Activated CD8-positive, alpha-beta memory T cell treated with anti-CD3 and anti-CD28 coated beads for 24 hours (primary cell): ENCODE measurements at places on chromosomes 2 and 18.
A peak's percentile ranks its signal among the peaks of the same experiment; 100 is the strongest.

- DNase-seq, result no peak
Observed at GRCh38 chr2:223513771-223514455, 88.2 kb downstream of the SCG2 start.

- peak; percentile 95 for DNase-seq
Observed at GRCh38 chr2:219294356-219295351, 14.5 kb downstream of the PTPRN start.

- no peak for DNase-seq
Observed at GRCh38 chr18:61612517-61612916, 279.3 kb downstream of the CDH20 start.

DNA sequence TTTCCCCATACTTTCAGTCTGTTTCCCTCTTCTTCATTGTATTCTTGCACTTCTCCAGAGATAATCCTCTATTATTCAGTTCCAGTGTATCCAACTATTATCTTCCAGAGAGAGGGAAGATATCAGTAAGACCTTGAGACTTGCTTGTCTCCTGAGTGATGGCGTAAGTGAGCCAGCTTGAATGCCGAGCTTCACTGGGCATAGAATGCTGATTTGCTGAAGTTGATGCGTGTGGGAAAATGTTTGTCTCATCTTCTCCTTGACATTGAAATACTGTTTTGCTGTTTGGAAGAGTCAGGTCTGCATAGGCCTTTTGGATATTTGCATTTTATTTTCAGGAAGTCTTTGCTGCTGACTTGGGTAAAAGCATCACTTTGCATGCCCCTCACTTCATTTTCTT, 41.1 kb upstream of the MGAT5 start:
- no peak for DNase-seq

DNA sequence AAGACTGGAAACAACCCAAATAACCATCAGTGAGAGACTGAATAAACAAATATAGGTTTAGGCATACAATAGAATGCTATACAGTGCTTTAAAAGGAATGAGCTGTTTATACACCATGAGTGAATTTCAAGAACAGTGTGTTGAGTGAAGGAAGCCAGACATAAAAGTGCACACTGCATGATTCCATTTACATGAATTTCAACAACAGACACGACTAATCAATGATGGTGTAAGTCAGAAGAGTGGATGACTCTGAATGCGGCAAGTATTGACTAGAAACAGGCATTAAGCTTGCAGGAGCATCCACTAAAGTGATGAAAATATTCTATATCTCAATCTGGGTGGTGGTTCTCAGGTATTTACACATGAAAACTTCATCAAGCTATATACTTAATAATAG, 142.7 kb upstream of the SLC39A10 start:
- no peak for DNase-seq

DNA sequence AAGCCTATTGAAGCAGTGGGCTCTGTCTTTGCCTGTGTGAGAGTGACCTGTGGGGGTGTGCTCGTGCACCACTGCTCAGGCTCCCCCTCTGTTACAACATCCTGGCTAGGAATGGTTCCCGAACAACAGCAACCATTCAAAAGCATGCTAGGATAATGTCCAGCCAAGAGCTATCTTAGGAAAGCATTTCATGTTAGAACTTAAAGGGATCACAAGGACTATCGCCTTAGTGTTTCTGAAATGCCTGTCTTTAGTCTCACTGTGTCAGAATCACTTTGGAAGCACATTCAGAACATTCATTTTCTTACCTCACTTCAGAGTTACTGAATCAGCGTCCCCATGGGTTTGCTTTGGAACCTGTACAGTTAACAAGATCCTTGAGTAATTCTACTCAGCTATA, 134.9 kb upstream of the DSEL start:
- DNase-seq, result no peak

- no peak for DNase-seq
Observed at GRCh38 chr2:186129767-186130581, 356.1 kb upstream of the ZC3H15 start.

GRCh38 chr2:199772035-199772976, 78.7 kb downstream of the FTCDNL1 start:
- DNase-seq, result no peak

DNA sequence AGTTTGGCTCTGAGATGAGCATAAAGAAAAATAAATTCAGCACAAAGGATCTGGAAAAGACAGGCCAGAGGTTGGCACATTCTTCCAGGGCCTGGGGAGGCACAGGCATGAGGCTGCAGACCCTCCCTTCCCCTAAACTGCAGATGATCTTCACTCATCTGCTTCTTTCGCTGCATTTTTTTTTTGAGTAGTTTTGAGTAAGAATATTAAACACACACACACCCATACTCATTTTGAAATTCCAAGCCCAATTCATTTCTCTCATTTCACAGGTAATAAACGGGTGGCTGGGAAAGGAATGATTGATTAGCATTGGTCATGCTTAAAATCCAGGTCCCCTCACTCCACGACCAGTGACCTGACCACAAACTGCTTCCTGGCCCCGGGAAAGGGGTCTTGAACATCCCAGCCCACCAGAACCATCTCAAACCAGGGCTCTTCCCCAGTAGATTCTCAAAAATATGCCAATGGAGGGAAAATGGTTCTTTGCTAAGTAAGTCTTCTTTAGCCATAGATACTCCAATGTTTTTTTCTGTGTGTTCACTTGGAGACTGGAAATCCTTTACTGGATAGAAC, 219.6 kb downstream of the ANAPC1 start:
- no peak for DNase-seq

- no peak for DNase-seq
Observed at GRCh38 chr18:63505566-63506335, 29.0 kb downstream of the SERPINB5 start.

GRCh38 chr18:69817335-69817940, 130.2 kb downstream of the CD226 start:
- no peak for DNase-seq

GRCh38 chr2:8508766-8509165, 173.1 kb upstream of the ID2 start:
- DNase-seq, result no peak

- peak; percentile 74 for DNase-seq
Observed at GRCh38 chr18:22169011-22169888, at the start of gene GATA6. Gene GATA6, plus strand, starts transcription at chr18:22169589. Its CDS starts 1,556 bp downstream, at chr18:22171145.

DNA sequence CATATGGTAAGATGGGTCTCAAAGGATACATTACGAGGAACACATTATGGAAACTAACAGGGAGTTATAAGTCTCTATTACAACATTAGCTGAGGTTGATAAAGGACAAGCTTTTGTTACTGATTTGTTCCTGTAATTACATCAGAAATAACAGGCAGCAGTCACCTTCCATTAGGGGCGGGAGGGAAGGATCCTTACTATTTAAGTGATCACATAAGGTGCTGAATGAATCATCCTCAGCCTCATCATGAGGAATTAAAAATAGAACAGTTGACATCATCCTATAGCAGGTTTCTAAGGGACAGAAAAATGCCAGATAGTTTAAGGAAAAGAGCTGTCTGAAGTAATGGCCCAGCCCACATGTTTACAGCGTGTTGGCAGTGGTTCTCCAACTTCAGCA, 86.9 kb upstream of the MGAT5 start:
- no peak for DNase-seq

- DNase-seq, result no peak
Observed at GRCh38 chr18:32296851-32297250, 107.0 kb downstream of the MEP1B start.

DNA sequence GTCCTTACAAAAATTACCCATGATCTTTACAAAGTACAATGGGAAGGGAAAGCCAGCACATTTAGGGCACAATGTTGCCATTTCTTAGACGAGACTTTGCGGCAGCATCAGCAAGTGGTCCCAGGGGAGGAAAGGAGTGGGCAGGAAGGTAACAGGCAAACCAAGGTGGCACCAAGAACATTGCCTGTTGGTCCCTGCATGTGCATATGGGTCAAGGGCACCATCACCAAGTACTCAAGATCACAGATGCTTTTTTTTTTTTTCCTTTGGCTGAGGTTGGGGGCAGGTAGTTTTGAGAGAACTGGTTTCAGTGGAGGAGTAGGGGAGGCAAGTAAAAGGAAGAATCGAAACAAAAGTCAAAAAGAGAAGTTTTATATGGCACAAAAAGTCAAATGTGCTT, 752 bp upstream of the CYTIP start:
- DNase-seq, result peak; percentile 78

GRCh38 chr18:23703057-23703986, 14.1 kb downstream of the LAMA3 start:
- DNase-seq, result no peak

- DNase-seq, result no peak
Observed at GRCh38 chr2:147696426-147696825, 148.4 kb upstream of the ACVR2A start.

GRCh38 chr2:55163941-55164390, 68.1 kb downstream of the CLHC1 start:
- DNase-seq, result no peak

- no peak for DNase-seq
Observed at GRCh38 chr2:100568989-100569388, 6.2 kb downstream of the PDCL3 start.

DNA sequence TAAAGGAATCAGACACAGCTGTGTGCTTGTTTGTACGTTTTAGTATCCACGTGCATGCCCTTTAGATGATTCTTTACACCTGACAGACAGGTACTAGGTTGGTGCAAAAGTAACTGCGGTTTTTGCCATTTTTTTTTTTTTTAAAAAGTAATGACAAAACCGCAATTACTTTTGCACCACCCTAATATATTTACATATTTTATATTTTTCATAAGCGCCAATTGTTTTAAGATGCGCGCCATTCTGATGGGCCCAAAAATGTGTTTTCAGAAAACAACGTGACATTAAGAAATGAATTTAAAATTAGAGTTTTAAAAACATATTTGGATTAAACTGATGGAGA, 972 bp upstream of the COBLL1 start:
- DNase-seq, result no peak

DNA sequence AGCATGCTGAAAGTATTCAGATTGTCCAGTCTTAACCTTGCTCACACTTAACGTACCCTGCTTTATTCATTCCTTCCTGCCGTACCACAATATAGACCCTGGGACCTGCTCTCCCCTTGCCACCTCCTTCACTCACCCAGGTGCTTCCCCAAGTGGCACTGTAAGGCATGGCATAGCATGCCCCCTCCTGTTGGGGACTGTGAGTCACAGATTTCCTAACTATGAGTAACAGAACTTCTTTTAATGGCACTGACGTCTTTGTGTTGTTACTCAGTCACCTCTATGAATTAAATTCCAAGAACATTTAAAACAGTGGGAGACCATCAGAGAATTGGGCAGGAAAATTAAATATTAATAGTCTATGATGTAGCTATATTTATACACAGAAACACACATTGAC, 117.2 kb downstream of the CTNNA2 start:
- DNase-seq, result no peak

DNA sequence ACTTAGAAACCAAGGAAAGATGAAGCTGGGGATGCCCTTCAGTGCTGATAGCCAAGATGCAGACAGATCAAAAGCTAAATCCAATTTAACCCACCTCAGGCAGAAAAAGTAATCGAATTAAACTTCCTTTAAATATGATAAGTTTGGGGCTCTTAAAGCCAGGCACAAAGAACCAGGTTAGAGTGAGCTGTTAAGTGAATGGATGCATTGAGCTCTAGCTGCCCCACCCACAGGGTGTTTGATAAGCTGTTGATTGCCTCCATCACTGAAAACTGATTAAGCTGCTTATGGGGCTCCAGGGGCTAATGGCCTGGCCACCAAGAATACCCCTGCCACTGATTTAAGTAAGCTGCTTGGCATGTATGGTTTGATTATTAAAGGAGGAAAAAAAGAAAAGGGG, 119.8 kb downstream of the PLEKHM3 start:
- DNase-seq, result no peak
